Stimulated activated CD8-positive, alpha-beta memory T cell treated with anti-CD3 and anti-CD28 coated beads, Interleukin-4, amount 100 ng/mL, for 1 hour (primary cell): ENCODE measurements at places on chromosomes 1 and 21.

- DNase-seq: no peak
Observed at GRCh38 chr1:99332561-99332960, 68.3 kb downstream of the PLPPR4 start.

- DNase-seq: peak; percentile 1
Observed at GRCh38 chr1:150066838-150067183, 765 bp upstream of the VPS45 start.

- DNase-seq: no peak
Observed at GRCh38 chr1:221998781-221999180, 256.9 kb upstream of the DUSP10 start.

DNA sequence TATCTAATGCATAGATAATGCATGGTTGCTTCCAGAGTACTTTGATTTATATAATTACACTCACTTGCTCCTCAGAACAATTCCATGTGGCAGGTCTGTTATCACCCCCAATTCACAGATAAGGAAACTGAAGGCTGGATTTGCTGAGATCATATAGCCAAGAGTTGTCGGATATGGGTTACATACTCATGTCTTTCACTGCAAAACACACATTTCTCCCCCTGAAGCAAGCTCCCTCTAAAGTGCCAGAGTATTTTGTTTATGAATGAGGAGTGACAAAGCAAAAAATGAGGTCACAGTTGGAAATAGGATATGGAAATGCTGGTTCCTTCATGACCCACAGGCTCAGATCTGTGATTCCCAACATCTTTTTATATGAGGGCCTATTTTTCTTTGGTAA, 134.2 kb downstream of the ROR1 start:
- DNase-seq: no peak

DNA sequence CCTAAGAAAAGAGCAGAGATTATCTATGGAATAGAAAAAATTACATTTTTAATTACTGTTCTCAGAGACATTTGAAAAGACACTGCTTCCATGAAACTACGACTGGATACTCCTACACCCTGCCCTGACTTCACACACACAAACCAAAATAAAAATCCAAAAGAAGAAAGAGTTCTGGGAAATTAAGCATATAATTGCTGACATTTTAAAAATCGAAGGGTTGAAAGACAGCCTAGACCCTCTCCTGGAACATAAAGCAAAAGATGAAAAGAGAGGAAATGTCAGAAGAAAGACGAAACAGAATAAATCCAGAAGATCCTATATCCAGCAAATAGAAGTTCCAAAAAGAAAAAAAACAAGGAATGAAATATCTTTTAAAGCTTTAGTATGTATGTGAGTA, 32.8 kb upstream of the EEIG2 start:
- DNase-seq: no peak

DNA sequence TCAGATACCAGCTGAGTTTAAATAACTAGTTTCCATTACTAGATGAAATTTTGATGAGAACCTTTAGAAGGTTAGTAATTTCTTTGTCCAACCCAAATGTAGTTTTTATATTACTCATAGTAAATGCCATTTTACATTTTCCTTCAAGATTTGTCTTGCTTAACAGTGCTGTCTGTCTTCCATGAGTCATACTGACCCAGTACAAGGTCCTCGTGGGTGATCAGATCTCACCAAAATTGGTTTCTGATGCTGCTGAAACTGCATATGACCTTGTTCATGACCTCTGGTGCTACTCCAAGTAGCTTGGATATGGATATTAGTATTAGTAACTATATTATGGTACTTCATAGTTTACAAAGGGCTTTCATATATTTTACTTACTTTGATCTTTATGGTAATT, 207.1 kb downstream of the RYR2 start:
- DNase-seq: no peak

- DNase-seq: no peak
Observed at GRCh38 chr1:239587066-239587465, 200.7 kb downstream of the CHRM3 start.

- DNase-seq: no peak
Observed at GRCh38 chr1:229710746-229711145, 84.7 kb downstream of the URB2 start.

DNA sequence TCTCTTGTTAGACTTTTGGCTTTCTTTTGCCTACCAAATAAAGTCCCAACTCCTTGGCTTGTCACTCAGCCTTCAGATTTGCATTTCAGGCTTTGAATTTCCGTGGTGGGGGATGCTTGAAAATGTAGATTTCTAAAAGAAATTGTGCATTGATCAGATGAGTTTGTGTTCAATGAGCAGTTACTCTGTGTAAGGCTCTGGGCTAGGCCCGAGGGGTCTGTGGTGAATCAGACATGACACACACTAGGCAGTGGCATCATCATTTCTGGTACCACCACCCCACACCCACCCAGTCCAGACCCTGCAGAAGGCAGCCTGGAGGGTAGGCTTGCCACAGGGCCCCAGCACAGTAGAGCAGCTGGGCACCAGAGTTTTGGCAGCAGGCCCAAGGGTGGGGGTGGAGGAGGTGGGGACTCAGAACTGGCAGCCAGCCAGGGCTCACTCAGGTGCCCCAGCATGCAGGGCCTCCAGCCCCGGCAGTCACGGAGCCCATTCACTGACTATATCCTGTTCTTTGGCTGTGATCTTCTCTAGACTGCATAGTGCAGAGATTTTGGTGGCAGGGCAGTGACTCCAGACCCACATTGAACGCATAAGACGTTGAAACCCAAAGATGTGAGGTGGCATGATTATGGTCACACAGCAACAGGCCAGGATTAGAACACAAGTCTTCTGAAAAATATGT, 97.2 kb upstream of the ARTN start:
- peak; percentile 50 for DNase-seq

- no peak for DNase-seq
Observed at GRCh38 chr1:107010582-107010981, 45.9 kb upstream of the PRMT6 start.

- no peak for DNase-seq
Observed at GRCh38 chr1:214524824-214525223, 26.6 kb downstream of the PTPN14 start.

GRCh38 chr21:42815217-42815616, 64.1 kb downstream of the WDR4 start:
- no peak for DNase-seq

DNA sequence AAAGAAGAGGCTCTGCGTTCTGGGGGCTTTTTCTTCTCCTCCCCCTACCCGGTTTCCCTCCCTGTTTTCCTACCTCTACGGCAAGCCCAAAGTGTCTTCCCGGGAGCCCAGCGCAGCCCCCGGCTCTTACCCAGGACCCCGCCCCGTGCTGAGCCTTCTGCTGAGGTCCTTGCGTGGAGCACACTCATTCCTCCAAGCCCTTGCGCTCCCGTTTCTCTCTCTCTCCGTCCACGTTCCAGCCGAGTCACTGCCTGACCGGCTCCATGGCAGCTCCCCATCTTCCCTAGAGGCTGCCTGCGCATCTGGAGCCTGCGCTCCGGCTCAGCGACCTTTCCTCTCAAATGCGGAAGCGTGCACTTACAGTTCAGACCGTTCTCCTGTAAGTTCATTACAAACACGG, 24.9 kb upstream of the PDXK start:
- DNase-seq: no peak

GRCh38 chr1:103254691-103255090, 146.4 kb upstream of the COL11A1 start:
- no peak for DNase-seq

GRCh38 chr1:47506053-47506452, 68.2 kb downstream of the FOXD2 start:
- DNase-seq: no peak

GRCh38 chr1:67571406-67571805, 113.6 kb upstream of the GADD45A start:
- no peak for DNase-seq
